T-helper 2 cell treated with Interferon-gamma antibody and Interleukin-4, amounts not matched to agents 5 μg/mL and 100 μg/mL, for 36 hours (primary cell): ENCODE measurements at places on chromosomes 1 and 21.

DNA sequence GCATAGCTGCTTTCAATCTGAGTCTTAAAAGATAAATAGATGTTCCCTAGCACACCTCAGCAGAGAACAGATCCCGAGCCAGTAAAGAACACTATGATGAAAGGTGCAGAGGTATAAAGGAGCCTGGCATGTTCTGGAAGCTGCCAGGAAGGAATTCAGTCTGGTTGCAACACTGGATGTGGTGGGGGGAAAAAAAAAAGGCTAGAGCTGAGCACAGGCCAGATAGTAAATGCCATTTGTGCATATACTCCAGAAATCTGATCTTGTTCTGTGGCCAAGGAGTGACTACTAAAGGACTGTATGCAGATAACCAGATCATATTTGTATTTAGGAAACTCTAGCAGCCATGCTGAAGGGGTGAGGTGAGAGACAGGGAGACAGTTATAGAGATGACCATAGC is 240.3 kb downstream of the VAV3 start:
- DNase-seq: no peak

- no peak for DNase-seq
These were observed 81.8 kb downstream of the TMEM53 start for GRCh38 chr1:44592208-44593145.

GRCh38 chr1:71269818-71270217 is 189.0 kb upstream of the ZRANB2 start:
- no peak for DNase-seq

- no peak for DNase-seq
These were observed 13.8 kb downstream of the STRIP1 start for GRCh38 chr1:110048240-110048639.

- no peak for DNase-seq
These were observed 1.2 kb downstream of the B3GALT2 start for GRCh38 chr1:193185211-193185610.

DNA sequence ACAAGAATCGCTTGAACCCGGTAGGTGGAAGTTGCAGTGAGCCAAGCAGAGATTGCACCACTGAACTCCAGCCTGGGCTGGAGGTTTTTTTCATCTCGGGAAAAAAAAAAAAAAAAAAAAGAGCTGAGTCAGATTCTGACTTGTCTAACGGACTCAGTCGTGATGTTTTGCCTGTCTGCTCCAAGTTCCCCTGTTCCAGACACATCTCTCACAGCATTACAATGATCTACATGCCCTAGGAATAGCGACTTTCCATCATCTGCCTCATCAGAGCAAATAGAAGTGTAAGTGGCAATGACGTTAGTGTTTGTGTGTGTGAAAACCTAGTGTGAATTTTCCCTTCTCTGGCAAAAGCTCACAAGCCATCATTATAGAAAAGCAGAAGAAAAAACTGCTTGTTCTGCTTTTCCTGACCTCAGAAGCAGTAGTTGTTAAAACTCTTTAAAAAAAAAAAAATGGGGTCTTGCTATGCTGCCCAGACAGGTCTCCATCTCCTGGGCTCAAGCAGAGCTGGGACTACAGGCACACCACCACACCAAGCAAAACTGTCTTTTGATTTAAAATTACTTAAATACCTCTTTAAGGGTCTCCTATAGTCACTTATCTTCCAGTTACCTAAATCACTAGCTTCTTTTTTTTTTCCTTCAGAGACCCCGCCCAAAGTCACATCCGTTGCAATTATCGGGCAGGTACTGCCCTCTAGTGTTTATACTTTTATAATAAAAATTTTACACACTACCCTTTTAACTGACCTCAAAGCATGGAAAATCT is 37.3 kb downstream of the PLEKHO1 start:
- no peak for DNase-seq

DNA sequence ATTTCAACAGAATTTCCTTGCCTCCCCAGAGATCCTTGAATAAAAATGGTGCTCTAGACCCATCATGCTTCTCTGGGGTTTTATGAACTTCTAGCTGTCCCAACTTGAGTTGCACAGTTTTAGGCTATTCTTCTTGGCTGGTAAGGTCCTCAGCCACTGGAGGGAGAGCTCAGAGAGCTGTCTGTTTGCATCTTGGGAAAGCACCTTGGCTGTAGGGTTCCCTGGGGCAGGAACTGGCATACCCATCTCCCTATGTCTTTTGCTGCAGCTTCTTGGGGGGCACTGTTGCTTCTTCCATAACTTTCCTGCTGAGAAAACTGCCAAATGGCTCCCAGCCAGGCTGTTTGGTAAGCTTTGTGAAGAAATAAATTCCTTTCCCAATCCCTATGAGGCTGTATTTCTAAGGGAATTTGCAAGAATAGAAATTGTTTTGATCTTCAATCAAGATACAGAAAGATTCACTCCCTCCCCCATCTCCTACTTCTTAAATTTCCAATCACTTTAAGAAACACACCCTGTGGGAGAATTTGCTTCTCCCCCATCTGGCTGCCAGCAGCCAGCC is 8.2 kb upstream of the FMOD start:
- no peak for DNase-seq

GRCh38 chr1:222769971-222770620 is 33.1 kb downstream of the FAM177B start:
- no peak for DNase-seq

GRCh38 chr1:211483896-211484612 is 7.9 kb downstream of the RD3 start:
- DNase-seq: no peak

GRCh38 chr1:210775289-210775688 is 358.7 kb downstream of the KCNH1 start:
- DNase-seq: no peak

DNA sequence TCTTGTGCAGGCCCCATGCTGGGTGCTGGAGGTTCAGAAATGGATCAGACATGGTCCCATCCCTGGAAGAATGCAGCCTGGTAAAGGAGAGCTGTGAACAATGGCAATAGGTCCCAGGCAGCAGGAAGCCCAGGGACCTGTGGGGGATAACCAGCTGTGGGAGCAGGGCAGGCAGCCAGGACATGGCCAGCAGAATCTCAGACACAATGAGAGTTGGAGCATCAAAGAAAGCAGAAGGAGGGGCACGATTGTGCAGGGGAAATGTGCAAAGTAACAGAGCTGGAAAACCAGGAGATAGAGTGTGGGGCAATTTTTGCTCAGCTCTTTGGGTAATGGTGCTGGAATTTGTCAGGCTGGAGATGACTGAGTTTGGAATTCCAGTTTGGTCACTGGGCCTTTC is 44.3 kb downstream of the C8B start:
- no peak for DNase-seq

GRCh38 chr1:3453891-3454810 is at the start of gene ARHGEF16:
ARHGEF16 (plus strand) TSS chr1:3454665; CDS start chr1:3463085, 8,420 bp downstream.
- no peak for DNase-seq

- DNase-seq: no peak
These were observed 35.9 kb upstream of the CTTNBP2NL start for GRCh38 chr1:112359961-112360767.

DNA sequence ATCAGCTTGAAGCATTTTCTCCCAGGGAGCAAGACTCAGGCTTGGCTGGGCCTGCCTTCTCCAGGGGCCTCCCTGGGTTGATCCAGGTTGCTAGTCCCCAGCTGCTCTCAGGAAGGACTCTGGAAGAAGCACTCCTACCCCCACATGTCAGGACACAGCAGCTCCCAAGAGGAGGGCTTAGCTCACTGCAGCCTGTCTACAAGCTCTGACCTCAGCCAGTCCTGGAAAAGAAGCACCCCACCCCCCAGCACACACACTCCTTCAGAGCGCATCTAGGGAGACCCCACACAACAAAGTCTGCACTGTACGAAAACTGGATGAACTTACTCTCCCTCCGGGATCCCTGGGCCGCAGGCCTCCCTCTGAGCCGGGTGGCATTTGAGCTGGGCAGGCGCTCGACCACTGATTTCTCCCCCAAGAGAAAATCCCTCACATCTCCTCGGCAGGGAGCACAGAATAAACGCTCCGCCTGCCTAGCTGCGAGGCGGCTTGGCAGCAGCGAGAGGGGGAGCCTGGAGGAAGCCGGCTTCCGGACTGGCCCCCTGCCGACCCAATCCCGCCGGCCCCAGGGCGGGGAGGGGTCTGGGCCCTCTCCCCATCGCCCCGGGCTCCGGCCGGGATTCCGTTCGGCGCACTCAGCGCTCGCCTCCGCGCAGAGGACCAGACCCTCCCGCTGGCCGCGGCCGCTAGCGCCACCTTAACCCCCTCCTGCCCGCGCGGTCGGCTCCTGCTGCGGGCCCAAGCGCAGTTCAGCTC is at the start of gene KCNA2:
Gene KCNA2 (minus strand): TSS at position 458 of the 756 bp plus-strand sequence. CDS start 1,576 bp downstream, outside the sequence.
- DNase-seq: no peak

DNA sequence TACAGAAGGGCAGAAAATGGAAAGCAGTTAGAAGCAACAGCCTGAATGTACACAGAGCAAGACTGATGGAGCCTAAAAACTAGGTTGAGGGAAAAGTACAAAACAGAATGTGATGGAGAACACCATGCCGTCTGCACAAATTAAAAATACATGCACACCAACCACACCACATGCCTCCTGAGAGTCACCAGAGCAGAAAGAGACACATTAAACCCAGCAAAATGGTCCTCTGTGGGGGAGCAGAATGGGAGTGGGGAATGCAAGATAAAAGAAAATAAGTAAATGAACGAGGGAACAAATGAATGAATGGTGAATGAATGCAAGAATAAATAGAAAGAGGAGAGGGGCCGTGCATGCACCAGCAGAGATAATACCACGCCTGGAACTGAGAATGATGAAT is 24.1 kb downstream of the PADI2 start:
- no peak for DNase-seq
